ENCODE measurements at places on chromosomes 6 and 20.

- DNase-seq: no peak
Measured at GRCh38 chr20:59363101-59363500, 62.7 kb downstream of the EDN3 start.

- no peak for DNase-seq
Measured at GRCh38 chr6:3175715-3176402, 18.5 kb upstream of the TUBB2A start.

- DNase-seq: no peak
Measured at GRCh38 chr6:142300758-142301650, 803 bp upstream of the ADGRG6 start.

DNA sequence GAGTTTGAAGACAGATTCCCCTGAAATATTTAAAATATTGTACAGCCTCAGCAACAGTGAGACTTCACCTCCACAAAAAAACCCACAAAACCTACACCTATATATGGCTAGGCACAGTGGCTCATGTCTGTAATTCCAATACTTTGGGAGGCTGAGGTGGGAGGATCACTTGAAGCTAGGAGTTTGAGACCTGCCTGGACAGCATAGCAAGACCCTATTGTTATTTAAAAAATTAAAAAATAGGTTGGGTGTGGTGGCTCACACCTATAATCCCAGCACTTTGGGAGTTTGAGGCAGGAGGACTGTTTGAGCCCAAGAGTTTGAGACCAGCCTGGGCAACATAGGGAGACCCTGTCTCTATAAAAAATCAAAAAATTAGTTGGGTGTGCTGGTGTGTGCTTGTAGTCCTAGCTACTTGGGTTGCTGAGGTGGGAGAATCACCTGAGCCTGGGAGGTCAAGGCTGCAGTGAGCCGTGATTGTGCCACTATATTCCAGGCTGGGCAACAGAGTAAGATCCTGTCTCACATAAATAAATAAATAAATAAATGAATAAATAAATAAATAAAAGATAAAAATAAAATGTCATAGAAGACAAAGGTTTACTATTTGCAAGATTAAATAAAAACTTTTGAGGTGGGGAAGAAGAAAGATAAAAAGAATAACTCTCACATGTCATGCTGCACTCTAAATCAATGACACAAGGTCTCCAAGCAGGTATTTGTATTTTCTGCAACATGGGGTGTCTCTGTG, 51.1 kb downstream of the RARS2 start:
- DNase-seq: no peak

DNA sequence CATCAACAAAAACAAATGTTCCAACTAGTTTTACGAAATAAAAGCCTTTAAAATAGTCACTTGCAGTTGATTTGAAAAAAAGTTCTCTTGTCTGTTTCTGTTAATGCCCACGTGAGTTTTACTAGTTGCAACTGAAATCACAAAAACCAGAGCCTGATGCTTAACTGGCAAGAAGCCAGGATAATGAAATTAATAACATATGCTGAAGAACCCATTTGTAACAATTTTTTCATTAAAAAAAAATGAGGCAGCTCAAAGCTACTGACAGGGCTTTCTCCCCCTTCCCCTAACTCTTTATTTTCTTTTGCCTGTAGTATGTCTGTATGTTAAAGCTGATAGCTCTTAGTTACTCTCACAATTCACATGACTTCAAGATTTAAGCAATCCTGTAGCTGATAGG, 132.7 kb upstream of the EYA4 start:
- DNase-seq: no peak

DNA sequence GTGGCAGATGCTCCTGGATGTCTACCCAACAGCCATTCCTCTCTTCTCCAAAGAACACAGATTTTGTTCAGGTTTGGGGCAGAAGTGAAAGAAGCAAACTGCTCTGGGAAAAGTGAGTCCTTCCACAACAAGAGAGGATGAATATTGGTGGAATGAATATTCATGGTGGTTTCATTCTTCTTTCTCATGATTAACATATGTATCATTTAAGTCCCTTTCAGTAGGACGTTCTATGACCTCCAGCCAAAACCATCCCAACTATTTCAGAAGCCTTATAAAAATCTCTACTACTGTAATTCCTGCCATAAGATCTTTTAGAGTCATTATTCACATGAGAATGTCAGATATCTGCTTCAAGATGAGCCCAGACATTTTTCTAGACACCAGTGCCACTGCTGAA, 44.4 kb downstream of the MDN1 start:
- no peak for DNase-seq

DNA sequence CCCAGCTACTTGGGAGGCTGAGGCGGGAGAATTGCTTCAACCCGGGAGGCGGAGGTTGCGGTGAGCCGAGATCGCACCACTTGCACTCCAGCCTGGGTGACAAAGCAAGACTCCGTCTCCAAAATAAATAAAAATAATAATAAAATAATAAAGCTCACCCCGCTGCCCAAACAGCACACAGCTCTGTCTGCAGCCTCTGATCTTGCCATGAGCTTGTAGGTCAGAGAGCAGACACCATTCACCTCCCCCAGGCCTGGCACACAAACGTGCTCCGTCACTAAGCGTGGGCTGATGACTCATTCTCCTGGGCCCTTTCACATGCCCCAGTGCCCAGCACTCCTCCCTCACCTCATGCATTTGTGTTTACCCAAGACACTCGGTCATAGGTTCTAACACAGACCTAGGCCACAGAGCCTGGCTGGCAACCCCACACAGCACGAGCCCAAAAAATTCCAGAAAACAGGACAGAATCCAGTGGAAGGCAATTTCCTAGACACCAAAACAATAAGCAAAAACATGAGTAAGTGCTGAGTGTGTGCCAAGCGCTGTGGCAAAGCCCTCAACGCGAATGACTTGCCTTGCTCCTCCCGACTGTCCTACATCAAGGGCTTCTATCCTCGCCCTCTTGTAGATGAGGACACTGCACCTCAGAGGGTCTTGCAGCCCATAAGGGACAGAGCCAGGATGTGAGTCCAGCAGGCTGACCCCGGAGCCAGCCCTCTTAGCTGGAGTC, 18.0 kb downstream of the ATP9A start:
- no peak for DNase-seq

GRCh38 chr6:131281471-131282270, 146.4 kb downstream of the AKAP7 start:
- peak; percentile 40 for DNase-seq

DNA sequence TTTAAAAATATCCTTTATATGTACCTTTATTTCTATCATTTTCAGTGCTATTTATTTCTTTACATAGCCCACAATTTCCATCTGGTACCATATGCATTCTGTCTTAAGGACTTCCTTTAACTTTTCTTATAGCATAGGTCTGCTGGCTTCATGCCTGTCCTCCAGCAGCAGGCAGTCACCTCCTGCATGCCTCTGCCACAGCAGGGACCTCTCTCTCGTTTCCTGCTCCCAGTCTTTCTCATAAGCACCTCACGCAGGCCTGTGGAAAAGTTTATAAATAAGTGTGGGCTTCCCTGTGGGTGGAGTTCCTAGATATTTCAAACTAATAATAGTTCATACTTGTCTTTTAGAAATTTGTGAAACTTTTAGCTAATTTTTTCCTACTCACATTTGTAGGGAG, 133.9 kb downstream of the KCNQ5 start:
- DNase-seq: no peak

DNA sequence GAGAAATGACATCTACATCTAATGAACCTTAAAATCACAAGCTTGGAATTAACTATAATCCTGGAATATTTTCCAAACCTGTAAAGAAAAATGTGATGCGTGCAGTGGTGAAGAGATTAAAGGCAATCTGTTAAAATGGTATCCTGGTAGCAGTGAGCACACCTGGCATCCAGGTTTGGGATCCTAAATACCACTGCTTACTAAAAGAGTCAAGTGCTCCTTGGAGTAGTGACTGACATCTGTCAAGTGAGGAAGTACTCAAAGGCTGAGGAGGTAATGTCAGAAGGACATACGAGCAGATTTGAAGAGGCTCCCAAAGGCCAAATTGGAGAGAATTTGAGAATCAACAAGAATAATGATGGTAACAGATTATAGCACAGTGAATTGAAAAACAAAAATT, 32.8 kb downstream of the PCMT1 start:
- no peak for DNase-seq

DNA sequence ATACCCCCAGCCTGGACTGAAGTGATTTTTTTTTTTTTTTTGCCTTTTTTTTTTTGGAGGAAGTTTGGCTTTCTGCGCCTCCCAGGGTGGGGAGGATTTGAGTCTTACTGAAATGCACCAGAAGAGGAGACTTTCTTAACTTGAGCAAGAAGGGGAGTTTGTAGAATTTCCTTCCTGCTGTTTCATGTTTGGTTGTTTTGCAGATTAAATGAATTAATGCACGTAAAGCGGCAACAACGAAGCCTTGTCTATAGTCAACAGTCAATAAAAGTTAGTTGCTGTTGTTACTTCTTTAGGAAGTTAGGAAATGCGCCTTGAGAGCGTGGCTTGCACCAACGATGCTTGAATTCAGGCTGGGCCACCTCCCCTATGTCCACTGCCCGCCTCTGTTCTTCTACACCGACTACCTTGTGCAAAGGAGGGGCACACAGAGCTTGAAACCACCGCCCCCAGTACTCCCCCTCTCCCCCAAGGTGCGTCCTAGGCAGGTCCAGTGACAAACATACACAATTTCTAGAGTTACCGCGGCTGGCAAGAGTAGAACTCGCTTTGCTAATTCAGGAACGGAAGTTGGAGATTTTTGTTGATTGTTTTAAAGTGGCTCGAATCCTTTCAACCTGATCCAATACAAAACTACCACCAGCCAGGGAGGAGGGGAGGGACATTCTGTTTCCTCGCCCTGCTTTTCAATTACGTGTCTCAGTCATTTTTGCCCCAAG, 830 bp upstream of the CYP24A1 start:
- no peak for DNase-seq

GRCh38 chr6:166025149-166025898, 142.3 kb downstream of the TBXT start:
- no peak for DNase-seq

DNA sequence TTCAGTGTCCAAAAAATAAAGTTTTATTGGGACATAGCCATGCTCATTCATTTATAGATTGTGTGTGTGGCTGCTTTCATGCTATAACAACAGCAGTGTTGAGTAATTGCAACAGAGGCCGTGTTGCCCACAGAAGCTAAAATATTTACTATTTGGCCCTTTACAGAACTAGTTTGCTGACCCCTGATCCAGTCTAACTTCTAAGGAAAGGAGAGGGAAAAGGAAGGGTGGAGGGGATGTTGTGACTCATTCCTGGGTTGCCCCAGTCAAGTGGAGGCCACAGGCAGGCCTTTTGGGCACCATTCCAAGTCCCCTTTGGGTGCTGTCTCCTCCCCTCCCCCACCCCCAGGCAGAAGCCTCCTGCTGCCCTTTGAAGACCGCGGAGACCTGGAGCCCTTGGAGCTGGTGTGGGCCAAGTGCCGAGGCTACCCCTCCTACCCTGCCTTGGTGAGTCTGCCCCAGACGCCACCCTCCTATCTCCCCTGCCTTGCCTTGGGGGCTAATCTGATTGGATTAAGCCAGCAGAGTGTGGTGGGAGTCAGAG, 28.4 kb downstream of the BRPF3 start:
- DNase-seq: no peak

DNA sequence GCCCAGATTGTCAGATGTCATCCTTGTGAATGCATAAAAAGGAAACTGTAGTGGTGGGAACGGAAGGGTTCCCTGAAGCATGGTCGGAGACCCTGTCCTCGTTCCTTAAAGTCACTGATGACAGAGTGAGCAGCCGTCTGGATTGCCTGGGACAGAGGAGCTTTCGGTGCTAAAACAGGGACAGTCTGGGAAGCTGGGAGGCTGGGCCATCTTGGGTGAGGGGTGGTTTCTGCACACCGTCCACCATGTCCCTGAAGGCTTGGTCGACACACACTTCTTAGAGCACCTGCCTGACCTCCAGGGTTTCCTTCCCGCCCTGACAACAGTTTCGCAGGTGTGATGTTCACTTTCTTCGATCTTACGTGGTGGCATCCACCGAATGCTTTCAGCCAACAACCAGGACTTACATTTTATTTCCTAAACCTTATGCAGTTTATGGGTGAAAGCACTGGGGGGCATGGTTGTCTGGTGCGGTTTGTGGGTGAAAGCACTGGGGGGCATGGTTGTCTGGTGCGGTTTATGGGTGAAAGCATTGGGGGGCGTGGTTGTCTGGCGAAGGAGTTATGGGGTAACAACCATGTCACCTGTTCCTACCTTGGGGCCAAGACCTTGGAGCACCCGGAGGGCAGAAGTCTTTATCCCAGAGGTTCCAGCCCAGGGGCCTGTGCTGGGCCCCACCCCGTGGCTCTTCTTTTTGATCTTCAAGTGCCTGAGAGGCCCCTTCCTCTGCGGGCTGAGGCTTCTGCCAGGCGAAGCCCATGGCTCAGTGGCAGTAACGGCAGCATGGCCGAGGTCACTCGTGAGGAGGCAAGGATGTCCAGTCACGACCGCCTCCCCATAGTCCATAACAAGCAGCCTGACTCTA, 81.7 kb upstream of the FRMD1 start:
- DNase-seq: no peak

- DNase-seq: no peak
Measured at GRCh38 chr6:130503146-130503545, 137.3 kb downstream of the TMEM200A start.

DNA sequence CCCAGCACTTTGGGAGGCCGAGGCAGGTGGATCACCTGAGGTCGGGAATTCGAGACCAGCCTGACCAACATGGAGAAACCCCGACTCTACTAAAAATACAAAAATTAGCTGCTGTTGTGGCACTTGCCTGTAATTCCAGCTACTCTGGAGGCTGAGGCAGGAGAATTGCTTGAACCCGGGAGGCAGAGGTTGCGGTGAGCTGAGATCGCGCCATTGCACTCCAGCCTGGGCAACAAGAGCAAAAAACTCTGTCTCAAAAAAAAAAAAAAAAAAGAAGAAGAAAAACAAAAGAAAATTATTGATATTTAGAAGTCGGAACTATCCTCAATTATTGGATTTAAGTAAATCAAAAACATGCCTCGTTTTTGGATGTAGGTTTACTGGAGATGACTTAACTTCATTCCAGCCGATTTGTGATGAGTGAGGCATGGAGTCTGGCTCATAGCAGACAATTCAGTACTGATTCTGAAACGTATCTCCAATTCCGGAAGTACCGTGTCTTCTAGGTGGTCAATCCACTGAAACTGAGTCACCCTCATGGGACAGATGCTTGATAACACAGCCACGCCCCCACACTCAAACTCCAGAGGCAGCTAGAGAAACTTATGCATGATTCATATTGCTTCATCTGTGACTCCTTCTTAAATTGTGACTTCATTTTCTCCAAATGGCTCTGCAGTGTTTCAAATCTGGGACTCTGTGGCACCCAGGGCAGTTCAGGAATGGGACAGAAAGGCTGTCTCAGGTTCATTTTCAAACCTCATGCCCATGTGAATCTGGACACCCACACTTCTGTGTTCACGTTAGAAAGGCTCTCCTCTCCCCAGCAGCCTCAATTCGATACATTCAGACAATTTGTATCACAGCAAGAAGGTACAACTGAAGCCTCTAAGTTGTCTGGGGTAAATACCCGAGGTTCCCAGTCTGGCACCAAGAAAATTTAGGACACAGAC, 110.4 kb upstream of the ARMC2 start:
- no peak for DNase-seq

- DNase-seq: no peak
Measured at GRCh38 chr6:109853426-109853825, 124.7 kb upstream of the GPR6 start.

GRCh38 chr6:36788768-36789167, 50.5 kb downstream of the CPNE5 start:
- no peak for DNase-seq

All from T-helper 1 cell (primary cell).